Colonic mucosa (tissue), 4 donors: ENCODE measurements at places on chromosomes 2 and 18.

GRCh38 chr2:15560988-15561573 is at the start of gene NBAS:
Gene NBAS, minus strand, starts transcription at chr2:15561334. Its CDS starts 30 bp downstream, at chr2:15561304.
- DNase-seq: peak; percentile 95

DNA sequence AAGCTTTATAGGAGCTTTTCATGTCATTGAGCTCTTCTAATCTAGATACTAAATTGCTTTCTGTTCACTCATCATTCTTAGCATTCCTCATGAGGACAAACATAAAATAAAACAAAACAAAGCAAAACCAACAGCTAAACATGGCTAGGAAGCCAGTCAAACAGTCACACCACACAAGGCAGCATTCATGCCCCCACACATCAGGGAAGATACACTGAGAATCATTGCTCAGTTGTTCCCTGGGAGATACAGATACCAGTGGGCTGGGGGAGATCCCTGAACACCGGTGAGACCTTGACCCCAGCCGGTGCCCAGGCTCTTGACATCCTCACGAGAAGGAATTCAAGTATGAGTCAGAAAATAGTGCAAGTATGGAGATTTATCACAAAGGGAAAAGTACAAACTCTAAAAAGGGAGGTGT is 177.9 kb upstream of the ARL4C start:
- DNase-seq: no peak

DNA sequence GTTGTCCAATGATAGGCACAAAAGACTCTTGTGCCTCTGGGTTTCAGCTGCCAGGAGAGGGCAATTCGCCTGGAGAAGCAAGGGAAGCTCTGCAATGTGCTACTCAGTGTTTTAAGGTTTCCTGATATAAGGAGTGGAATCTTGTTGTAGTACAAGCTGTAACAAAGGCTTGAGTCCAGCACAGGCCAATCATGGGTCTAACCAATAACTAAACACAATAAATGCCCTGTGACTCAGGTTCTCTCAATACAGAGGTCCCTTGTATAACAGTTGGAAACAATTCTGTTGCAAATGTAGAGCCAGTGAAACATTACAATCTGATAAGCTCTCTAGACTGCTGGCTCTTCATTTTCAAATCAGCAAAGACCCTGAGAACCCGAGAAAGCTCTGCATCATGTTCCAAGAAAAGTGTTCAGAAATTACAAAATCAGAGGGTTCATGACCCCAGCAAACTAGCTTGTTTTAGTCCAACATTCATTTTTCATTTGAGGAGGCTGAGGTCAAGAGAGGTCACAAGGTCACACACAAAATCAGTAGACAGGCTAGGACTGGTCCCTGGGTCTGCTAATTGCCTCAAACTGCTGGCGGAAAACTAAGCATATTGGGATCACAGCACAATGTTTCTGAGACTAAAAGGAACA is 59.0 kb upstream of the DNMT3A start:
- DNase-seq: no peak

GRCh38 chr2:238896641-238897040 is 48.8 kb downstream of the TWIST2 start:
- no peak for DNase-seq

DNA sequence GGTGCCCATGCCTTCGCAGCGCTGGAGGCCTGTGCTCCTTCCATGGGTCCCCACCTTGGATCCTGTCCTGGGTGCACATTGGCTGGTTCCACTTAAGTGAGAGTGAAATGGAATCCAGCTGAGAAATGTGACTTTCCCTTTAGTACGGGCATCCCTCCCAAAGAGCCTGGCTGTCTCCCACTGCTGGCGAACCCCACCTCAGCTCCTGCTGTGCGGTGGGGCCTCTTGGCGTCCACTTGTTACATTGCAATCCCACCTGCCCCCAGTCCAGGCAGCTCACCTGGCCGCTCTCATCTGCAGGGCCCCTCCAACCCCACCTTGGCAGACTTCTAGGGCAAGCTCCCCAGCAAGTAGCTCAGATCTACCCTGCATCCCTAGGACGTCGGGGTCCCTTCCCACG is 35.5 kb upstream of the GNAL start:
- DNase-seq: no peak

DNA sequence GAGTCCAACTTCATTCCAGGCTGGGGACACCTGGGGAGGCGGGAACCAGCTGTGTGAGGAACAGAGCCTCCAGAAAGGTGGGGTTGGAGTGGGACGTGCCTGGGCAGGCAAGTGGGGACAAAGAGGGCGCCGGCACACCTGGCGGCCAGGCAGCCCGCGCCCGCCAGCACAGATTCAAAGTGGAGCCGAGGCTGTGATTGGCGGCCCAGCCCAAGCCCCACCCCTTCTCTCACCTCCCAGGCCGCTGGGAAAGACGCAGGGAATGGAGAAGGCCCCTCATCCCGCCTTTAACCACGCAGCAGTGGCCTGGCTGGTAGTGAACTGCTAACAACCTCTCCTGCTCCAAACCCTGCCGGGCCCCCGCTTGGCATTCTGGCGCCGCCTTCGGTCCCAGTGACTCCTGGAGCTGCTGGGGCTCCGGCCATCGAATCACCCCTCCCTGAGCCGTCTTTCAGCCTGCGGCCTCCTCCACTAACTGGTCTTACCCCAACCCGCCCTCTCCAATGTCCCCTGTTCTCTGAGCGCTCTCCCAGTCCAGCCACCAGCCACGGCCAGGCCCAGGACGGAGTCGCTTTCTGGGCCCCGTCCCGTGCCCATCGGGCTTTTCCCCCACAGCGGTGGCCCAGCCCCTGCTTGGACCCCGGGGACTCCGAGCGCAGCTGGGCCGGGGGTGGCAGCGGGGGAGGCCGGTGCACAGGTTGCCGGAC is 27.9 kb upstream of the PTMA start:
- peak; percentile 81 for DNase-seq

- DNase-seq: no peak
These were observed 253.3 kb upstream of the TCF4 start for GRCh38 chr18:55841314-55841713.

DNA sequence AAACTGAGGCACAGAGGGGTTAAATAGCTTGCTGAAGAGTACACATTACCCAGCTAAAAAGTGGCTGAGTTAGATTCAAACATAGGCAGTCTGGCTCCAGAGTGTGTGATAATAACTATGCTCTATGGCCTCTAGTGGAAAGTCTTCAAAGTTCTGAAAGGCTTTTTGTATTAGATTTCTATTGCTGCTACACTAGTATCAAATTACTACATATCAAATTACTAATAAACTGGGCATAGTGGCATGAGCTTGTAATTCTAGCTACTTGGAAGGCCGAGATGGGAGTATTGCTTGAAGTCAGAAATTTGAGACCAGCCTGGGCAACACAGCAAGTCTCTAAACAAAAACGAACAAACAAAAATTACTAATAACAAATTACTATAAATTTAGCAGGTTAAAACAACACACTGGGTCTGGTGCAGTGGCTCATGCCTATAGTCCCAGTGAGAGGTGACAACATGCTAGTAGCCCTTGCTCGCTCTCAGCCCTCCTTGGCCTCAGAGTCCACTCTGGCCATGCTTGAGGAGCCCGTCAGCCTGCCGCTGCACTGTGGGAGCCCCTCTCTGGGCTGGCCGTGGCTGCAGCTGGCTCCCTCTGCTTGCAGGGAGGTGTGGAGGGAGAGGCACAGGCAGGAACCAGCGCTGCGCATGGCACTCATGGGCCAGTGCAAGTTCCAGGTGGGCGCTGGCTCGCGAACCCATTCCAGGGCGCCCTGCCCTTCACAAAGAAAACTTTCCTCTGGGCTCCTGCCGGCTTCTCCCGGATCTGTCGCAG is 38.2 kb upstream of the TWSG1 start:
- no peak for DNase-seq

GRCh38 chr2:238123218-238123971 is 15.1 kb upstream of the KLHL30 start:
- no peak for DNase-seq

GRCh38 chr2:126663184-126663963 is 7.4 kb downstream of the GYPC start:
- DNase-seq: no peak

DNA sequence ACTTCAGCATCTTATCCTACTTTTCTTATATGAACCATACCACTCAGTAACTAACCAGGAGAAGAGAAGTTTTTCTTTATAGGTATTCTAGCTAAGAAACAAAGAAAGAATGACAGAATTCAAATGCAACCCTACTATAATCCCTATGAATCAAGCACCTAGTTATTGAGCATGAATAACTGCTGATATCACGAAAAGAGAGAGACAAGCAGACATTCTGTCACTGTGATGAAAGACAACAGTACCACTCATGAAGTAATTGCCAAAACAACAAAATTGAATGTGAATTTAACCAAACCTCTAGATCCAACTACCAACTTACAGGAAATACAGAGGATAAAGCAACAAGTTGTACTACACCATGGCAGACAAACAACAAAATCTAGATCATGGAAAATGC is 15.3 kb downstream of the TTC21B start:
- no peak for DNase-seq

- no peak for DNase-seq
These were observed 24.0 kb upstream of the CREB1 start for GRCh38 chr2:207505728-207506127.

- DNase-seq: no peak
These were observed 24.4 kb downstream of the SLC3A1 start for GRCh38 chr2:44299635-44300034.

DNA sequence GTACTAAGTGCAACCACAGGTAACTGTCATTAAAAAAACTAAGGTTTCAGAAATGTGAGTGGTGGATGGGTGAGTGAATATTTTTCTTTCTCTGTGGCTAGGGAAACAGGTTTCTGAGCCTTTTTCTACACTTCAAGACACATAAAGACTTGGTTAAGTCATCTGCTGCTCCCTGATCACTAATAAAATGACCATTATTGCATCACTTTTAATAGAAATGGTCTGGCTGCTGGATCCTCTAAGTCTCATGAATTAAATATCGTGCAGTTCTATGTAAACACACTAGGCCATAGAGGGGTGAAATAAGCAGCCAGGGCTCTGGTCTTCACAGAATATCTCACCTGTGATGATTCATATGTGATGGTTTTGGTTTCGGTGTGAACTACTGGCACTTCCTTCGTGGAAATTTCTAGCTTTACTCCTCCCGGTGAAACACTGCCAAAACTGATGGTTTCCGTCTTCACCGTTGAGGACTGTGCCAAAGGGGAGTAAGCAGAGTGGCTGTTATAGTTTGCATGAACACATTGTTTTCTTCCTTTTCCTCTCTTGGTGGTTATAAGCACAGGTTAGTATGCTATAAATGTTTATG is 100.4 kb upstream of the ZBTB14 start:
- DNase-seq: no peak

DNA sequence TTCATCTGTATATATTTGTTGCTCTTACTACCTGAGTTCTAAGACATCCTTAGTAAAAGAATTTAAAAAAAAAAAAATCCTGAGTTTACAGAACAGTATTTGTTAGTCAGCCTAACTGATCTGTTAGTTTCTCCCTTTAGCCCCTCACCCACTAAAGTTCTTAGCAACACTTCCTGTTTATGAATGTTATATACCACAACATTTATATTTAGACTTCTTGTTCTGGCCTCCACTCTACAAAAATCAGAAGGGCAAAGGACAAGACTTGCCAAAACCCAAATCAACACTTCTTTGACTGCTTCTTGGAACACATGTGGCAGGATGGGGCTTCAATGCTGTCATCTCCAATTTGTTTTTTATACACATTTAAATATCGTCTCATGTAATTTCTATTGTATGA is 71.1 kb downstream of the MGAT5 start:
- no peak for DNase-seq
